ENCODE measurements at places on chromosomes 3 and 15.

DNA sequence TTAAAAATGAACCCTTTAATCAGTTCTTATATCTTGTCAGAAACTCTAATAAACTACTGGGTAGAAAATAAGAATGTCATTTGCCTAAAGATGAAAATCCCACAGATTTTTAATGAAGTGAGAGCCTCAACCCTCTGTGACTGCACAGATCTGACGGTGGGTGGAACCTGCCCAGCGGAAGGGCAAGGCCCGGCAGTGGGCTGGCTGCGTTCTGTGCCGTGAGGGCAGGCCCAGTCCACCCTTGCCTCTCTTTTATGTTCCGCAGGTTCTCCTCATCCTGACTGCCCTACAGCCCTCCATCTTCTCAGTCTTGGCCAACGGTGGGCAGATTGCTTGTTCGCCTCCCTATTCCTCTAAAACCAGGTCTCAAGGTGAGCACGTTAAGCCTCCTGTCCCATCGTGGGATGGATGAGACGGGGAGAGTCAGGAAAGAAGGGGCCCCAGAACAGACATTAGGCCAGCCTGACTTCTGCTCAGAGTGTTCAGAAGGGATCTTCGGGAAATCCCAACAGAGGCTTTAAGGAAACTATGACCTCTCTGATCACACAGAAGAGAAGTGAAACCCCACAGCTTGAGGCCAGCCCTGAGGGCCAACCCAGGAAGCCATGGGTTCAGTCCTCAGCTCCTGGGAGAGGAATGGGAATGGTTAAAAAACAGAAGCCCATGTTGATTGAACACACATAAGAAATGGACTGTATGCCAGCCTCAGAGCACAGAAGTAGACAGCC lies 16.0 kb downstream of the SLC51A start:
- DNase-seq, result no peak

DNA sequence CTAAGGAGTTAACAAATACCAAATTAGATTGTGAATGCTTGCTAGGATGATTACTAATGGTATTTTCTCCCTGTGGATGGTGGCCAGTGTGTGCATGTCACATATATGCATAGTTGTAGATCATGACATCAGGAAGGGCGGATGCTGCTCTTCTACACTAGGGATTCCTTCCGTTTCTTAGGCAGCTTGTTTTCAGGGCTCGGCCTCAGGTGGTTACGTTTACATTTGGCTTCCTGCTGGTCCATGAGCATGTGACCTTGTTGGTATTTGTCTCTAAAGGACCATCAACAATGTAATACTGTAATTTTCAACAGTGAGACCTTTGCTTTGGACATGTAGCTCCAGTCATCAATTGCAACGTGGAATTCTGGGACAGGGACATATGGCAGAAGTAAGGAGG lies 221.4 kb downstream of the NR1D2 start:
- no peak for DNase-seq

- DNase-seq, result no peak
Measured at GRCh38 chr15:59794229-59794886, 105.2 kb upstream of the BNIP2 start.

DNA sequence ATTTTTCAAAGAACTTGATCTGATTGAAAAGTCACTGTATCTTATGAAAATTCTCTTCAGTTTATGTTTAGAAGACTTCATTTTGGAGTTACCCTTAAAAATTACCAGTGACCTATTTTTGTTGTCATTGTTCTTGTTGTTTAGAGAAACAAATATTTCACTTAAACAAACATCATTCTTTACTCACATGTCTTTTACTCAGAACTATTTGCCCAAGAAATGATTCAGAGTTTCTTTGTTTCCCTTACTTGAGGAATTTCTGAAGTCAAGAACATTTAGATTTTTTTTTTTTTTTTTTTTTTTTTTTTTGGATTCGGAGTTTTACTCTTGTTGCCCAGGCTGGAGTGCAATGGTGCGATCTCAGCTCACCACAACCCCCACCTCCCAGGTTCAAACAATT lies 259.6 kb upstream of the UBE2E1 start:
- no peak for DNase-seq

DNA sequence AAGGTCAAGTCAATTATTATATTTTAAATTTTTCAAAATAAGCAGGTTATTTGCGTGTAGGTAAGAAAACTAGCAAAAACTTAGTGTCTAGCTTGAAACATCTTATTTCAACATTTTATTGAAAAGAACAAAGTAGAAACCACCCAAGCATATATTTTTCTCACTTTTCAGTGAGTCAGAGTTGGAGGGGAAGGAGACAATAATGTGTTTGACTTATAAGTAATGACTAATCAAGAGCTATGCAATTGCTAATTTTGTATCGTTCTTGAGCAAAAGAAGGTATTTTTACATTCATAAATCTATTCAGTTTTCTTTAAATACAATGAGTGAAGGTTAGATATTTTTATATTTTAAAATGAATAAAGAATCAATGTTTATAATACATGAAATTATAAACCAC lies 54.4 kb upstream of the P2RY1 start:
- DNase-seq, result no peak

DNA sequence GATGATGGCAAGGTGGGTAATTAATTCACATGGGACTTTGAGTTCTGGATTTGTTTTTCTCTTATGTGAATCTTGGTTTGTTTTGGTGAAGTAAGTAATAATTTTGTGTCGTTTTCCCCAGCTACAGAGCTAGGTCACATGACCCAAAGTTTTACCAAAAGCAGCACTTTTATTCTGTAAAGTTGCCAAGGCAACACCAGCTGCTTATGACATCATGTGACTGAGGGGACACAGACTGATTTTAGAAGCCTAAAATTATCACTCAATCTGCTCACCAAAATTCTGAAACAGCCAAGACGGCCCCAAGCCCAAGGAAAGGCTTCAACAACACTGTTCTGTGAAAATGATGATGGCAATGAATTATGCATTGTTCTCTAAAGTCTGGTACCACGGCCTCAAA lies 63.9 kb downstream of the MEX3B start:
- no peak for DNase-seq

- no peak for DNase-seq
Measured at GRCh38 chr3:158109295-158109803, 540 bp upstream of the RSRC1 start.

DNA sequence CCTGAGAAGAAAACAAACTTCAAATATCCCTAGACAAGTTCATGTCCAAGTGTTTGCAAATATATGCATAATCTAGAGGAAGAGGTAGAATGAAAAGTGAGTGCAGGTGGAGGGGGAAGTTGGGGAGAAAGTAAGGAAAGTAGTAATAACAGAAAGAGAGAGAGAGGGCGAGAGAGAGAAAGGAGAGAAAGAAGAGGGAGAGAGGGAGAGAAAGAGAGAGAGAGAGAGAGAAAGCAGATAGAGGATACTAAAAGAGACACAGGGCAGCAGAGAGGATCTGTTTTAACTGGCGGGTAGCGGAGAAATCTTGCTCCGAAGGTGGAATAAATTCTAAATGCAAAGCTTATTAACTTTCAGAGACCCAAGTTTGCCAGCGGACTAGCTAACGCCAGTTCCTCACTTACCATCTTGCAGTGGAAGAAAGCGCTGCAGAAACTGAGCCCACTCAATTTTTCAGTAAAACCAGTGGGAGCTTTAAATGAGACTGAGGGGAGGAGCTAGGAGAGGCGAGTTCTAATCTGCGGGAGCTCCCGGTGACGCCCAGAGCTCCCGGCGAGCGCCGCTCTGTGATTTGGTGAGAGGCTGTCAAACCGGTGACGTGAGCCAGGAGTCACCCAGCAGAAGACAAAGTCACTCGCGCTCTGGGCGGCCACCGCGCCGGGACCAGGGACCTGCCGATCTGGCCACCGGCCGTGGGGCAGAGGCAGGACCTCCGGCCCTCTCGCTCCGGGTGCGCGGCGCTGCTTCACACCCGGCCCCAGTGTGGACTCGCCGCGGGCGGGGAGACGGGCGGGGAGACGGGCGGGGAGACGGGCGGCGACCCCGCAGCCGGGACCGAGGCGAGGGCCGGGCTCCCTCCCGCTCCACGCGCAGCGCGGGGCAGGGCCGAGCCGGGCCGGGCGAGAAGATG lies at the start of gene GMNC:
Gene GMNC (minus strand): TSS at position 486 of the 910 bp plus-strand sequence. CDS start 79 bp downstream, at position 407.
- peak; percentile 16 for DNase-seq

DNA sequence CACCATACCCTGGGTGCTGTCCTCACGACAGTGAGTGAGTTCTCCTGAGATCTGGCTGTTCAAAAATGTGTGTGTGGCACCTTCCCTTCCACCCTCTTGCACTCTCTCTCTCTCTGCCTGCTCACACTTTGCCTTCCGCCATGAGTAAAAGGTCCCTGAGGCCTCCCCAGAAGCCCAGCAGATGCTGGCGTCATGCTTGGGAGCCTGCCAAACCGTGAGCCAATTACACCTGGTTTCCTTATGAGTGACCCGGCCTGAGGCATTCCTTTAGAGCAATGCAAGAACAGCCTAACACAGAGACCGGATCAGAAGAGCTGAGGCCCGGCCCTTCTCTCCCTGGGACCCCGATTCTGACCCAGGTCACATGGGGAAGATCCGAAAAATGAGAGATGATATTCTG lies 15.4 kb downstream of the TMEM44 start:
- no peak for DNase-seq

- DNase-seq, result no peak
Measured at GRCh38 chr15:100923902-100924301, 4.7 kb downstream of the LRRK1 start.

- DNase-seq, result no peak
Measured at GRCh38 chr15:73568564-73569280, 64.5 kb downstream of the NPTN start.

GRCh38 chr15:93059442-93059841 lies 29.6 kb downstream of the RGMA start:
- DNase-seq, result no peak

DNA sequence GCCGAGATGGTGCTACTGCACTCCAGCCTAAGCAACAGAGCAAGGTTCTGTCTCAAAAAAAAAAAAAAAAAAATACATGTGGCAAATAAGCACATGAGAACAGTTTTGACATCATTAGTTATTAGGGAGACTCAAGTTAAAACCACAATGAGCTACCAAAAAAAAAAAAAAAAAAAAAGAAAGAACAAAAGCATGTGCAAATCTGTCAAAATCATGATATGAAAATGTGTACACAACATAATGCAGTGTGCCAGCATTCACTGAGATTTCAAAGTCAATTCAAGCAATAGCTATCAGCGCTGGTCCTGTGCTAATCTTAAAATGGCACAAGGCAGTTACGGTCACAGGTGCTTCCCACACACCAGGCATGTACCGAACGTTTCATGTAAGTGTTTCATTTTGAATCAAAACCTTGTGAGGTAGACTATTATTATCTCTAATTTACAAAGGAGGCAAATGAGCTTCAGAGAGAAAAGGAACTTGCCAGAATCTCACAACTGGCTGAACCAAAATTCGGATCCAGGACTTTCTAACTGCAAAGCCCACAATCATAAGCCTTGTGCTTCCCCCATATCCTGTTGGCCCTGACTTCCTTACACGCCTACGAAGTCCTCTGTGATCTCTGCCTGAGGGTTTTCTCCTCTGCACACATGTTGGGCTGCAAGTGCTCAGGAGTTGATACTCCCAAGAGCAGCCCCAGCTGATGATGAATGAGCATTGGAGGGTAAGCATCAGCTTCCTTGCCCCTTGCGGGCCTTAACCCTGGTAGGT lies 200.1 kb upstream of the PROK2 start:
- DNase-seq, result no peak

DNA sequence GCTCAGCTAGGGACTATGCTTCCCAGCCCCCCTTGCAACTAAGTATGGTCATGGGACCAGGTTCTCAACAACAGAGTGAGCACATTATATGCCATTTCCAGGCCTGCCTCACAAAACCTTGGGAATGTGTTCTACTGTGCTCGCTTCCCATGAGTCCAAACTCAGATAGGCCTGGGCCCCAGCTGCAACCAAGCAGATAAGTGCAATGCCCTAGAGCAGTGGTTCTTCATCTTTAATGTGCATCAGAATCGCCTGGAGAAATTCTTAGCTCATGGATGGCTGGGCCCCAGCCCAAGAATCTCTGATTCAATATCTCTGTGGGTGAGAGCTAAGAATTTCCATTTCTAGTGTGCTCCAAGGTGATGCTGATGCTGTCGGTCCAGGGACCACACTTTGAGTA lies 27.5 kb upstream of the TBC1D21 start:
- no peak for DNase-seq

DNA sequence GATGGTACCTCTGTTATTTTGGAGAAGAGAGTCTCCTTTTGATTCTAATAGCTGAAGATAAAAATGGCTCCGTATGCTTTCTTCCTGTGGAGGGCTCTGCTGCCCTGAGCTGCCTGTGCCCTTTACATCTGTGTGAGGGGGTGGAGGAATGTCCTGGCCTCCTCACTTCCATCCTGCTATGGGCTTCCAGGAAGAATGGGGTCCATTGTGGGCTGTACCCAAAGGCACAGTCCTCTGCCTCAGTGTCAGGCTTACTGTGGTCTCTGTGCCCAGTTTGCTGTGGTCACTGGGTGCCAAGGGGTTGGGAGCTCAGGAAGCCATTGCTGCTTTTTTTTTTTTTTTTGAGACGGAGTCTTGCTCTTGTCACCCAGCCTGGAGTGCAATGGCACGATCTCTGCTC lies 14.4 kb downstream of the DAG1 start:
- DNase-seq, result no peak

GRCh38 chr3:8492744-8493511 lies 8.7 kb upstream of the LMCD1 start:
- no peak for DNase-seq

DNA sequence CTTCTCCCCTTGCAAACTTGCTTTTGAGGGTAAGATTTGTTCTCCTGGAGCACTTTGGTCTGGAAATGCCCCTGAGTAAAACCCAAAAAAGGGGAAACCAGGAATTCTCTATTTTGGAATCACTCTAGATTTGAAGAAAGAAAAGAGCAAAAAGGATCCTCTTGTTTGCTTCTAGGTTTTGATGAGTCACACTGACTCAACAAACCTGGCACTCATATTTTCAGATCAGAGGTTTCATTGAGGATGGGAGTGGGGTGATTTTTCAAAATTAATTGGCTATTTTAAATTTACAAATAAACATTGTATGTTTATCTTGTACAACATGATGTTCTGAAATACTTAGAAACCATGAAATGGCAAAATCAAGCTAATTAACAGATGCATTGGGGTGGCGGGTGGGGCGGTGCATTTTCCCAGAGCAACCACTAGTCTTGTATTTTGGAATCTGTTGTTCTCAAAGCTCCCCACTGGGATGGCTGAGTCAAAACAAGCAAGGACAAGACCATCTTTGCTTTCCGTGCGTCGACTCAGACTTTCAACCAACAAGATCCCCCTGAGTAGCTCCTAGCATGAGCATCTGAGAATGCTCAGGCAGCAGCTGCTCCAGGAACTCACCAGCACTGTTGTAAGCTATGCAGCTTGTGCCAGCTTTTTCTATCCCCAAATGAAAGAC lies 451.4 kb downstream of the WDR72 start:
- DNase-seq, result no peak

GRCh38 chr3:111476701-111477100 lies 65.3 kb upstream of the CD96 start:
- no peak for DNase-seq

DNA sequence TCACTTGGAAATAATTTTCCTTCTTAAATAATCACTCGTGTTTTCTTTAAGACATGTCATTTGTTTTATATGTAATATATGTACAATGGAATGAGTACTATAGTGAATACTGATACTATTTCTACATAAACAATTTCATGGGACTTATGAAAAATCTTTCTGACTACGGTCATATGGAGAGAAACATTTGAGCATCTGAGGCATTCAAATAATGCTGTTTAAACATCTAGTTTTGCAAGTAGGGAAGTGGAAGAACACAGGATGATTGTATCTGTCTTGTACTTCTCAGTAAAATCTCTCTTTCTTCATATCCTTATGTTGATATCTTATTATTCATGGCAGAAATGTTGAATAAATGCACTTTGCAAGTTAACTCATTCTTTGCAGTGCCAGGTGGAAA lies 599.5 kb upstream of the KCNMB2 start:
- no peak for DNase-seq

- DNase-seq, result no peak
Measured at GRCh38 chr15:31169558-31169957, 68.0 kb upstream of the TRPM1 start.
